Stimulated activated CD8-positive, alpha-beta memory T cell treated with anti-CD3 and anti-CD28 coated beads, Interleukin-4, amount 100 ng/mL, for 4 hours (primary cell): ENCODE measurements at places on chromosomes 5 and 9.

GRCh38 chr9:8655071-8655470 lies 855.5 kb upstream of the DMAC1 start:
- no peak for DNase-seq

- no peak for DNase-seq
Observed at GRCh38 chr5:8299716-8300115, 430.8 kb downstream of the MTRR start.

- DNase-seq: no peak
Observed at GRCh38 chr5:173239233-173239593, 4.2 kb upstream of the NKX2-5 start.

GRCh38 chr9:132129535-132129934 lies 32.3 kb upstream of the NTNG2 start:
- no peak for DNase-seq

- DNase-seq: no peak
Observed at GRCh38 chr9:130830231-130830760, 4.8 kb upstream of the ABL1 start.

DNA sequence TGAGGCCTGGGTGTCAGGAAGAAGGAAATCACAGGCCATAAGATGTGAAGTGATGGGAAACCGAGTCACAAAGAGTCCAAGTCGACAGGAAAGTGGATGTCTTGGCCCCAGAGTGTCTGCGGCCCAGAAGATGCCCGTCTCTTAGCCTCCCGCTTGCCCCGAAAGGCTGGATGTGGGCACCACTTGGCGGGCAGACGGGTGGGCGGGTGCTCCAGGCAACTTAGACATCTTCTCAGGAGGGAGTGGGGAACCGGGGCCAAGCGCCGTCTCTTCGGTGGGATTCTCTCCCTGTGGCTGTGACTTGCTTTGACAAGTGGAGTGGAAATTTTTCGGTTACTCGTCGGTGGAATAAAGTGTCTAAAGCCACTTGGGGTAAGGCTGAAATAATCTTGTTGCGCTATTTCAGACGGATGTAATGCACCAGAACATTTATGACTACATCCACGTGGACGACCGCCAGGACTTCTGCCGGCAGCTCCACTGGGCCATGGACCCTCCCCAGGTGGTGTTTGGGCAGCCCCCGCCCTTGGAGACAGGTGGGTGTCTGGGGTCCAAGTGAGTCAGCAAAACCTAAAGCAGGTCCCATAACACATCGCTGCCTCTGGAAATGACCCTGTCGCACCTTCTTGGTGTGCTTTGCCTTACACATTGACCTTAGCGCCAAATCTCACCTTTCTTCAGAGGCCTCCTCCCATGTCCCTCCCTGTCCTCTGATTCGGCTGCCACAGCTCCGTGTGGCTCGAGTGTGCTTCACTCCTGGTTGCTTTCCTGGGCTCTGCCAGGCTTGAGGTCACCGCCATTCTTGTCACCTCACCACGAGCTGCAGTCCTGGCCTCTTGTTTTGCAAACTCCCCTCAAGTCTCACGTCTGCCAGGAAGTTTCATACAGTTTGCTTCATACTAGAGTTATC lies 20.4 kb upstream of the EXOC3 start:
- DNase-seq: no peak

GRCh38 chr5:59562756-59563389 lies 330.7 kb downstream of the PDE4D start:
- DNase-seq: peak; percentile 12
